ENCODE measurements at places on chromosomes 16 and 17.

DNA sequence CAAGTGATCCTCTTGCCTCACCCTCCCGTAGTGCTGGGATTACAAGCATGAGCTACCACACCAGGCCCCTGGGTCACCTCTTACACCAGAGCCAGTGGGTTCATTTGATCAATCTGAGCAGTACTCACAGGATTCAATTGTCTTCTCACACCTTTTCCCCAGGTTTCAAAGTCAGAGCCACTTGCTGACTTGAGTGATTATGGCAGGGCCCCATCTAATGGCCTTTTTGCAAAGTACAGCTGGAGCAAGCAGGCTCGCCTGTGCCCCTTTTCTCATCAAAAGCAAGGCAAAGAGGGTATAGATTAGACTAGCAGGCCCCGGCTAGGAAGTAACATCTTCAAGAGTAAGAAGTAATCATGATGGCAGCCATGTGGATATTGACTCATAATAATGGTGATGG lies 114.8 kb upstream of the NOL11 start:
- no peak for DNase-seq

DNA sequence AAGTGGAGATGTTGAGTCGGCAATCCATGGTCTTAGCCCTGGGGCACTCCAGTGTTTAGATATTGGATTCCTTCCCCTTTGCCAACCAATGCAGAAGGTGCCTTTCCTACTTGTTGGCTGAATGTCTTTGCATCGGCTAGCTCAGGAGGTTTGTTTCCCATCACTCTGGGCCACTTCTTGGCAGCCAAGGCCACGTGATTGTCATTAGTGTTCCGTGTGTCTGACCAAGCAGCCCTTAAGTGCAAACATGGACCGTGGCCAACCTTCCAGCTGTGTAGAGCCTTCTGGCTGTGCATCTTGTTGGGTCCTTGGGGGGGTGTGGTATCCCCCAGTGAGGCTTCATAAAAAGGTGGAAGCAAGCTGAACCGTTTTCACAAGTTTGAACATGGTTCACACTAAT lies 66.0 kb downstream of the GNAO1 start:
- no peak for DNase-seq

GRCh38 chr17:9209347-9209746 lies 188.0 kb downstream of the NTN1 start:
- DNase-seq = no peak

DNA sequence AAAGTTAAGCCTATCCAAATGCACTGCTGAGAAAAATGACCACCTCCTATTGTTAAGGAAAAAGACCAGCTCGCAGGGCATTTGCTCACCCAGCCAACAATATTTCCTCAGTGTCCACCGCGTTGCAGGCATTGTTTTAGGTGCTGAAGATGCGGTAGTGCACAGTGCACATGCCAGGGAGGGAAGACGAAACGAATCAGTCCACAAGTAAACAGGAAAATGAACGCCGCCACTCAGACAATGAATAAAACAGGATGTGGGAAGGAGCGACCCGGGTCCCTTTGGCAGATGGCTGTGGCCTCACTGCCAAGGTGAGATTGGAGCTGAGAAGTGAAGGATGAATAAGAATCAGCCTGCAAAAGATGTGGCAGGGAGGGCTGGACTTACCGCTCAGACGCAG lies 249.2 kb downstream of the FOXL1 start:
- no peak for DNase-seq

DNA sequence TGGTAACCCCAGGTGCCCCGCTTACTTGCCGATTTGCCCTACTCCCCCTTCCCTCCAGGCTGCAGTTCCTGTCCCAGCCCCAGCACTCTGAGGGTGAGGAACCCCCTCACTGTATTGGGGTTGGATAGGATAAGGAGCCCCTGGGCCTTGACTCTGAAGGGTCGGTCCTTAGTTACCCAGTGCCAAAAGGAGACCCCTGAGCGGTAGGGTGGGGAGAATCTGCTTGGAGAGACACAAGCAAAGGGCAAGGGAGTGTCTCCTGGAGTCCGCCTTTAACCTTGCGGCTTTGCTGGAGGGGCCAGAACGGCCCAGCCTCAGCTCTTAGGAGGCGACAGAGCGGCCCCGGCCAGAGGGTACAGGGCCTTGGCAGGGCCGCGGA lies 13.0 kb downstream of the CARD14 start:
- DNase-seq = no peak

Data from hippocampal formation (tissue), 2 donors.